ENCODE measurements at places on chromosomes 2 and 18.

DNA sequence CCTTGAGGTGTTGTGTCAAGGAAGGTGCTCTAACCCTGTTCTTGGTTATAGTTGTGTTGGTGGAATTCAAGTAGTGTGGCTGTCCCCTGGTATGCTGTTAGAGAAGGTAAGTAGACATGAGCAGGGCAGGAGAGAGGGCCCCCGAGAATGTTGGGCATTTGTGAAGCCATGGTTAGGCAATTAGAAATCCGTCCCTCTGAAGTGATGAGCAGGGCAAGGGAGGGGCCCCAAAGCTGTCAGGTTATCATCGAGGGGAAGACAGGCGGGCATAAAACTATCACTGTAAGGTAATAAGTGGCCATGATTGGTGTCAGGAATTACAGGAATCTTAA is 5.2 kb downstream of the XRCC5 start:
- no peak for DNase-seq

GRCh38 chr18:23148382-23148781 is 13.1 kb downstream of the CABLES1 start:
- DNase-seq: no peak

- no peak for DNase-seq
These were observed 103.7 kb upstream of the UGP2 start for GRCh38 chr2:63738019-63738418.

GRCh38 chr2:160442603-160443002 is 51.0 kb downstream of the RBMS1 start:
- no peak for DNase-seq

- DNase-seq: no peak
These were observed 36.2 kb downstream of the EHD3 start for GRCh38 chr2:31270131-31270530.

GRCh38 chr2:240336820-240337427 is 98.5 kb upstream of the GPC1 start:
- no peak for DNase-seq

DNA sequence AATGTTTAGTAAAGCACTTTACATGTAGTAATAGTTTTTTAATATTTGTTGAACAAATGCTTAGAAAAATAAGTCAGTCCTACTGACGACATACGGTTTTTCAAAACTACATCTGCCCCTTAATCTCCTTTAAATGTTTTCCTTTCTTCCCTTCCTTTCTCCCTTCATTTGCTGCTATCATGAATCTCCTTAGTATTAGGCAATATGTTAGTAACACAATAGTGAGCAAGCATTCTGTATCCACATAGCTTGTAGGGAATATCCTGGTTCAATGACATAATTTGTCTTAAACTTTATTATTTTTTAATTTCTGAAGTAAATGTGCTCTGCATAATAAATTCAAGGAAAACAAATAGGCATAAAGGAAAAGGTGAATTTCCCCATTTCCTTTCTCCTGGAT is 79.1 kb downstream of the ACSL3 start:
- no peak for DNase-seq

GRCh38 chr2:2641541-2642410 is 310.7 kb upstream of the MYT1L start:
- no peak for DNase-seq

DNA sequence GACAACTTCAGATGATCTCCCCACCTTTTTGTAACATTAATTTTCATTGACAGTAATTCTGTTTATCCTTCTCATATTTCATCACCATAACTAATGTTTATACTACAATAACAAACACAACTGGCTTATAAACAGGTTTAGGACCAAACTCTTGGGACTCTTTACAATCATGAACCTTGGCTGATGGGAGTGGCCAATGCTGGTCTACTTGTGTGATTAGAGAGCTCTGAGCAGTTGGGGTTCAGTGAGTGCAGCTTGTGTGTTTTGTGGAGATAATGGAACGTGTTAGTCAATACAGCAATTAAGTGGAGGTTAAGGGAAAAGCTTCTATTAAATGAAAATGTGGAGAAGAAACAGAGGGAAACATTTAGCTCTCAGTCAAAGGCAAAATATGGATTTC is 207.1 kb downstream of the SPAG16 start:
- DNase-seq: no peak

- no peak for DNase-seq
These were observed 124.8 kb upstream of the SLC39A10 start for GRCh38 chr2:195532255-195532627.

DNA sequence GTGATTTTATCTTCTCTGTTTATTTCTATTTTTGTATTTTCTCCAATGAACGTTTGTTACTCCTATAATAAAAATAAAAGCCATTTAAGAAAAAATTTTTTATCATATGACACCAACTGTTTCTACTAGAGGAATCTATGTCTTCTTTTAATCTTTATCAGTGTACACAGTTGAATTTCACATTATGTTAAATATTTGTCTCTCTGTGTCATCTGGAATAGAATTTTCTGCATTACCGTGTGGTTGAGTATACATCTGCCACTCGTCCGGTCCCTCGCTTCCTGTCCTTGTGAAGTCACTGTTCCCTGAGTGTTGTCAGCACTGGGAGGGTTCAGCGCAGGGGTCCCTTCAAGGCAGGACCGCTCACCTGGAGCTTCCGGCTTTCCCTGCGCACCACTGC is 99.2 kb downstream of the LDLRAD4 start:
- DNase-seq: no peak

- no peak for DNase-seq
These were observed 108.9 kb upstream of the IL1R2 start for GRCh38 chr2:101882769-101883307.

- DNase-seq: no peak
These were observed 13.8 kb upstream of the MGAT5 start for GRCh38 chr2:134240061-134240460.

- no peak for DNase-seq
These were observed 11.9 kb upstream of the NT5DC4 start for GRCh38 chr2:112708968-112709367.

DNA sequence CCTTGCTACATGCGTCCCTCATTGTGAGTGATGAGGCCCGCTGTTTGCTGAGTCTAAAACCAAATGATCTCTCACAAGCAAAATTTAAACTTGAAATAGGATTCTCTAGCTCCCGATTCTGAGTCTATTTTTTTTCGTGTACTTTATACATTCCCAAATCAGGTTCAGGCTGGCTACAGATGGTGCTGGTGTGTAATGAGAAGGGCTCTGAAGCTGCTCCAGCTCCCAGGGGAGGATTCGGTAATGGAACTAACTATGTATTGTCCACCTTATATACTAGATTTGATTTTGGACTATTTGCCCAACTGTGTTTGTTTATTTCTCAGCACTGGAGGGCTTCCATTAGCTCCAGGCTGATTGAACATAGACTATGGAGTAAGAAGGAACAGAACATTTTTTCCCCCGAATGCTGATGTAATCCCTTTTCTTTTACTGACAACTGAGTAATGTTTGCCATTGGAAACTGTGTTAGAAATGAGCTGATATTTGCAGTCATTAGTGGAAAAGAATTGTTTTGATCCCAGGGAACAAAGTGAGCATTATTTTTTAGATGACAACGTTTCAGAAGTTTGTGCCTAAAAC is 274.0 kb upstream of the FIGN start:
- DNase-seq: no peak

Measured in stimulated activated CD4-positive, alpha-beta T cell treated with anti-CD3 and anti-CD28 coated beads, Interleukin-2, amount 100 ng/mL, for 24 hours (primary cell).